ENCODE measurements at places on chromosomes 11 and 22.
A peak's percentile ranks its signal among the peaks of the same experiment; 100 is the strongest.

- DNase-seq = no peak
These were observed 1.8 kb downstream of the GAS2L1 start for GRCh38 chr22:29308148-29308790.

DNA sequence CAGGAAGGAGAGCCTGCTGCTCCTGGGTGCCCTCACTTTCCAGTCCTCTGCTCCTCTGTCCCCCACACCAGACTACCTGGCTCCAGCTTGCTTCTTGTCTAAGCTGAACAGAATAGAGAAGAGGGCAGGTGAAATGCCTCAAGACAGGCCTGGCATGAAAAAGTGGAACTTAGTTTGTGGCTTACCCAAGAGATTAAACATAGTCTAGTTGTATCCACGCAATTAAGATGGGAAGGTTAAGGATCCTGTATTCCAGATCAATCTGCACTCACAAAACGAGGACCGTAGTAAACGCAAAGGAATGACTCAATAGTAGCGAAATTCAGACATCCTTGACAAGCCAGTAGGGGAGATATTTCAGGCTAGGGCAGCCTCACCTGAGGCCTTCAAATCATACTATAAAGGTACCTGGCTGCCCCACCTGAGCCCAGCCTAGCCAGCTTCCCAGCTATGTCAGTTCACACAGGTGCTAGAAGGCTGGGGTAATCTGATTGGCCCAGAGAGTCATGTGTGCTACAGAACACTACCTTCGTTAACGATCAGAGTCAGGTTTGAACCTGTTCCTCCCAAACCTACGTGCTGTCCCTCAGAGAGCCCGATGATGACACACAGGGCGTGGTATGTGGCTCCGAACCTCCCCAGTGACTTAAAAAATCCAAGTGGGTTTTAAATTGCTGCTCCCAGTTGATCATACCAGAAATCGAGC is 46.5 kb downstream of the AHNAK start:
- DNase-seq = no peak

GRCh38 chr22:38081941-38082828 is 1.8 kb downstream of the SLC16A8 start:
- no peak for DNase-seq

- DNase-seq = no peak
These were observed 146.3 kb downstream of the SNX19 start for GRCh38 chr11:130769782-130770535.

GRCh38 chr11:121466063-121466794 is 13.5 kb upstream of the SORL1-AS1 start:
- peak; percentile 95 for DNase-seq

GRCh38 chr11:80532633-80533232 is 1091.9 kb upstream of the TENM4 start:
- no peak for DNase-seq

- no peak for DNase-seq
These were observed 13.1 kb downstream of the USP2 start for GRCh38 chr11:119368121-119369034.

DNA sequence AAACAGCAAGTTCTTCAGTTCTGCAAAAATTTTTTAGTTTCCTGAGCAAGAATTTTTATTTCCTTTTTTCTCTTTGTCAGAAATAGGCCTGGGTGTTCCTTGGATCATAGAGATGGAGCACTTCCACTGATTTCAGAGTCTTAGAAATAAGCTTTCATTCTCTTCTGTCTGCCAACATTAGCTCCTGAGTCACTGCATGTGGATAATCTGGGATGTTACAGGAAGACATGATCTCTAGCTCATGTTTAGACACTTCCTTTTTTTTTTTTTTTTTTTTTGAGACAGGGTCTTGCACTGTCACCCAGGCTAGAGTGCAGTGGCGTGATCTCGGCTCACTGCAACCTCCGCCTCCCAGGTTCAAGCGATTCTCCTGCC is 13.2 kb upstream of the TMEM218 start:
- DNase-seq = no peak

- DNase-seq = no peak
These were observed 8.0 kb downstream of the CDPF1 start for GRCh38 chr22:46242076-46242475.

DNA sequence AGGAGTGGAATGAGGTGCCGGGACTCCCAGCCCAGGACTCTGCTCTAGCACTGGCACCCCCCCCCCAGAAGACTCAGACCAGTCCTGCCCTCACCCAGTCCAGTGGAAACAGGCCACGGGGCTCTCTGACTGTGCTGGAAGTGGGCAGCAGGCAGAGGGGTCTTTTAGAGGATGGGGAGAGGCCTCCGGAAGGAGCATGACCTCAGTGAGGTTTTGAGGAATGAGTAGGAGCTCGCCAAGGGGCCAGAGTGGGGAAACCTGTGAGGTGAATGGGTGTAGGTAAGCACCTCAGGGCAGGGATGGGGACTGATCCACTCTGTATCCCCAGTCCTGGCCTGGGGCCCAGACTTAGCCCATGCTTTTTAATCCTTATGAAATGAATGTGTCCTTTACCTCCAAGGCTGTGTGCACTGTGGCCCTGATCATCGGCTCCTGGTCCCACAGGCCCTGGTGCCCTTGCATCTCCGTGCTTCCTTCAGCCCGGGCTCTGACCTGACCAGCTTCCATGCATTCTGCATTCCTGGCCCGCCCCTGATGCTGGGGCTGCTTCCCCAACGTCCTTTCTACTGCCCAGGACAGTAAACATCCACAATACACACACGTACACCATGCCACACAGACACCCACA is 24.4 kb upstream of the RFPL3 start:
- no peak for DNase-seq

GRCh38 chr22:46269564-46269963 is 1.8 kb downstream of the TTC38 start:
- DNase-seq = no peak

GRCh38 chr11:101860696-101861427 is 53.9 kb upstream of the CEP126 start:
- peak; percentile 45 for DNase-seq

GRCh38 chr11:24585192-24585591 is 88.3 kb downstream of the LUZP2 start:
- DNase-seq = no peak

DNA sequence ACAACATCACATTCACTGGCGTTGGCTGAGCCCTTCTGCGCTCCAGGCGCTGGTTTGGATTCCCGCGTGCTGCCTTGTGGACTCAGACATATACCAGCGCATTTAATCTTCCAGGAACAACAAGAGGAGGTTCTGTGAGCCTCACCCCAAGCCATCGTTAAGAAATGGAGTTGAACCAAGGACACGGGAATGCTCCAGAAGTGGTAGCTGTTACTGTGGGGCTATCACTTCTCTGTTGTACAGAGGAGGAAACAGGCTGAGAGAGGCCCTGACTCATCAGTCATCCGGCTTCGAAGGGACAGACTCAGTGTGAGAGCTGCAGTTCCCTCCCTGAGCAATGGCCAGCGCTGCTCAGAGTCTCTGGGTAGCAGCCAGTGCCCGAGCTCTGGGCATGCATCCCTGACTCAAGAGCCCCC is 291.3 kb downstream of the TBC1D22A start:
- DNase-seq = no peak

- DNase-seq = no peak
These were observed 35.2 kb upstream of the FIBIN start for GRCh38 chr11:26958702-26959049.

- DNase-seq = no peak
These were observed 158.7 kb upstream of the ARHGAP20 start for GRCh38 chr11:110870816-110871522.

DNA sequence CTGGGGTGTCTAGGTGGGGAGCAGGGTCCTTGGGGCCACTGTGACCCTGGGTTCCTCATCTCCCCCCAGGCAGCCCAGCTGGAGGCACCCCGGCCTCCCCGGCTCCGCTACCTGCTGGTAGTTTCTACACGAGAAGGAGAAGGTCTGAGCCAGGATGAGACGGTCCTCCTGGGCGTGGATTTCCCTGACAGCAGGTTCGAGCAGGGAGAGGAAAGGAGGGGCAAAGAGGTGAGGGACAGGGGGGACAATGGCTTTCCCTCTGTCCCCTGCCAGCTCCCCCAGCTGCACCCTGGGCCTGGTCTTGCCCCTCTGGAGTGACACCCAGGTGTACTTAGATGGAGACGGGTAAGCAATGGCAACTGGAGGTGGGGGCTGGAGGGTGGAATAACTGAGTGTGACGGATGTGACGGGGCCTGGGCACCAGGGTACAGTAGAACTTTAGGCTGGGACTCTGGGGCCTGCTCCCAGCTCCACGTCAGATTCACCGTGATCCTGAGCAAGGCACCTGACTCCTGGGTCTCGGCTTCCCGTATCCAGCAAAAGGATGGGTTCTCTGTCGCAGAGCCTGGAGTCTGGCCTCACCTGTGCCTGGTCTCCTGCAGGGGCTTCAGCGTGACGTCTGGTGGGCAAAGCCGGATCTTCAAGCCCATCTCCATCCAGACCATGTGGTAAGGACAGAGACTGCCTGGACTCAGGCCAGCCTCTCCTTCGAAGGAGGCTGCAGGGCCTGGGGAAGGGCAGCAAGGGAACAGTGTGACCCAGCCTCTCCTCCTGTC is 3.6 kb downstream of the SSH3 start:
- DNase-seq = no peak

GRCh38 chr22:35312198-35313059 is 12.7 kb downstream of the TOM1 start:
- DNase-seq = peak; percentile 12

DNA sequence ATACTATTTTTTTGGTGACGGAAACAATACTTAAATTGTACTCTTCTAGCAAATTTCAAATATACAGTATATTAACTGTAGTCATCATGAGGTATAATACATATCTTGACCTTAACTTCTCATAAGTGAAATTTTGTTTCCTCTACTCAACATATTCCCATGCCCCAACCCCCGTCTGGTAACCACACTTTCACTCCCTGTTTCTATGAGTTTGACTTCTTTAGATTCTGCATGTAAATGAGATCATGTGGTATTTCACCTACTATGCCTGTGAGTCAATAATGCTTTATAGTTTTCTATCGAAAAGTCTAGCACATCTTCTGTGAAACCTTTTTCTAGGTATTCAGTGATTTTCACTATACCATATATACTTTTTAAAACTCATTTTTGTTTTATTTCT is 663.2 kb downstream of the CNTN5 start:
- no peak for DNase-seq

- no peak for DNase-seq
These were observed 444 bp upstream of the TSKU start for GRCh38 chr11:76782531-76783293.

DNA sequence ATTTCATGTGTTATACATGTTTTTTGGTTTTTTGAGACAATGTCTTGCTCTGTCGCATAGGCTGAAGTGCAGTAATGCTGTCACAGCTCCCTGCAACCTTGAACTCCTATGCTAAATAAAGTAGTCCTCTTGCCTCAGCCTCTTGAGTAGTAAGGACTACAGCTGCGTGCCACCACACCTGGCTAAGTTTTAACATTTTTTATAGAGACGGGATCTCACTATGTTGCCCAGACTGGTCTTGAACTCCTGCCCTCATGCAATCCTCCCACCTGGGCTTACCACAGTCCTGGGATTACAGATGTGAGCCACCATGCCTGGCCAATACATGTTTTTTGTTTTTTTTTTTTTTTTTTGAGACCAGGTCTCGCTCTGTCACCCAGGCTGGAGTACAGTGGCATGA is 33.9 kb downstream of the SWAP70 start:
- DNase-seq = no peak

DNA sequence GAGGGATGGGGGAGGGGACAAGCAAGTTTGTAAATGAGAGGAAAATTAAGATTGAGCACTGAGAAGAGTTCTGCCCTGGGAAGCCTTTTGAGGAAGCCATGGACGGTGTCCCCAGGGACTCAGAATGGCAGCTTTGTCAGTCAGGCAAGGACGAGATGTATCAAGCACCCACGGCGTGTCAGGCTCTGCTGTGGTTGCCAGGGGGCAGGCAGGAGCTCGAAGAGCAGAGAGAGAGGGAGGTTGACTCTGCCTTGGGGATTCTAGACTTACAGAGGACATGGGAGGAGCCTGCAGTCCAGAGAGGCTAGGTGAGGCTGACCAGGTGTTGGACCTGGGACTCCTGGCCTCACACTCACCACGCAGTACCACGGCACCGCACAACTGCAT is 29.1 kb upstream of the SYT7 start:
- no peak for DNase-seq

DNA sequence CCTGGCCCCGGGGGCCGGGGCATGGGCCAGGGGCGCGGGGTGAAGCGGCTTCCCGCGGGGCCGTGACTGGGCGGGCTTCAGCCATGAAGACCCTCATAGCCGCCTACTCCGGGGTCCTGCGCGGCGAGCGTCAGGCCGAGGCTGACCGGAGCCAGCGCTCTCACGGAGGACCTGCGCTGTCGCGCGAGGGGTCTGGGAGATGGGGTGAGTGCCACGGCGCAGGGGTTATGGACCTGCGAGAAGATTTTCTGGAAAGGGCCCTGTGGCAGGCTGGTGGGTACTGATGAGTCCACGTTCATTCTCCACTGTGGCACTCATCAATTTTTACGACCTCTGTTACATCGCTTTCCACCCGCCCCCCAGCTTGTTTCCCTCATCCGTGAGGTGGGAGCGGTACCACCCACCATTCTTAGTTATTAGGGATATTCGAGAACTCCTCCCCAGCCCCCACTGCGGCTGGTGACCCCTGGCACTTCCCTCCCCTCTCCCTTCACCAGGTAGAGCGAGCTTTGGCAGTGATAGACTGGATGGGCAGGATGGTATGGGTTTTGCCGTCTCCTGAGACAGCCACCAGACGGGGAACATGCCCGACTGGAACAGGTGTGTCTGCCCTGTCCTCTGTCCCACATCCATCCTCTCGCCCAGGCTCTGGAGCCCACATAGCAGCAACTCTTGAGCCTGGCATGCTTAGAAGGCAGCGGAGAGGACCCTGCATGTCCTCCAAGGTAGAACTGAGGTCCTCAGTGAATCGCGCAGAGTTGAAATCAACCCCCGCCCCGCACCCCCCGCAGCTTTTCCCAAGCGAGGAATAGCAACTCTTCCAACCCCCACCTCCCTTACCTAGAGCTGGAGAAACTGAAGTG is 562 bp downstream of the DGAT2 start:
- no peak for DNase-seq

- no peak for DNase-seq
These were observed 23.2 kb downstream of the TAF1D start for GRCh38 chr11:93718057-93718563.

- DNase-seq = no peak
These were observed 16.1 kb downstream of the IL18BP start for GRCh38 chr11:72014761-72015320.

DNA sequence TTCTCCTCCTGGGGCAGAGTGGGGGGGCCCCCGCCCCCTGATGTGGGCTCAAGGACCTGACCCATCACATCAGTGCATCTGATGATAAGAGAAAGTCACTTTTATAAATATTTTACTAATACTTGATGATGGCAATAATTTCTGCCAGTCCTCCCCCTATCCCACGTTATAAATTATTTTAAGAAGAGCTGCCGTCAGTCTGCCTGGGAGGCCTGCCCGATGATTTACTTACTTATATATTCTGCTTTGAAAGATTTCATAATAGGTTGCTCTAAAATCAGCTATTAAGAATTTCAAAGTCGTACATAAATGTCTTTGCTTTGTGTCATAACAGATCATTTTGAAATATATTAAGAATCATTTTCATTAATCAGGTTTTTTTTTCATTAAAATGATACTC is 58.8 kb downstream of the MYO18B start:
- DNase-seq = no peak

DNA sequence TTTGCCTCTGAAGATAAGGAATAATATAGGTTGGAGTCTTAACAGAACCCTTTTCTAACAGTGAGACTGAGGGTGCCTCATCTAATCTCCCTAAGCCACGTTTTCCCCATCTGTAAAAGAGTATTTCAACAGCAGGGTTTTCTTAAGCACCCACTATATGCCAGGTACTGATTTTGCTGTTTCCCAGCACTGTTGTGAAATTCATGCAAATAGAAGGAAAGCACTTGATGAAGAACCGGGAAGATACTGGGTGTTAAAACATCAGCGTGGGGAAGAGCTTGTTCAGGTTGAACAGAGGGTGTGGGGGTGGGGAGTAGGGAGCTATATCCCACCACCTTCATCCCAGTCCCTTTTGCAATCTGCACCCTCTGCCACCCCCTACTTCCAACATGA is 2.8 kb downstream of the HMOX1 start:
- DNase-seq = no peak
